HT-29 (cell line): ENCODE measurements at places on chromosomes 7 and 10.
A peak's percentile ranks its signal among the peaks of the same experiment; 100 is the strongest.

DNA sequence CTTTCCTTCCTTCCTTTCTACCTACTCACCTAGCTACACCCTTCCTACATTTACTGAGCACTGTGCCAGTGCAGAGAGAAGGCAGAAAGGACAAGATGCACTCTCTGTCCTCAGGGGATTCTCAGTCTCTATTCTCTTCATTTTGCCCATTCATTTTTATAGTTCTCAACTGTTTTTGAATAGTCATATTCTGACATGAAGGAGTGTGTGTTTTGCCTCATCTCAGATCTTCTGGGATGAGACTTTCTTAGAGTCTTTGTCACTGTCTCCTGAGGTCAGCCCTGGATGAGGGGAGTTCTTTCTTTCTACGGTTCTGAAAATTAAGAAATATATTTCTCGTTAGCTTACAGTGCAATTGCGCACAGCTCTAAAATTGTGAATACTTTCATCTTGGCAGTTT lies 21.3 kb downstream of the CLCN1 start:
- no peak for DNase-seq

GRCh38 chr7:50208378-50208982 lies 96.0 kb upstream of the IKZF1 start:
- no peak for DNase-seq

GRCh38 chr7:122902751-122903495 lies 16.7 kb upstream of the CADPS2 start:
- DNase-seq = peak; percentile 30

- no peak for DNase-seq
These were observed 132.1 kb downstream of the CELF2 start for GRCh38 chr10:11149807-11150141.

DNA sequence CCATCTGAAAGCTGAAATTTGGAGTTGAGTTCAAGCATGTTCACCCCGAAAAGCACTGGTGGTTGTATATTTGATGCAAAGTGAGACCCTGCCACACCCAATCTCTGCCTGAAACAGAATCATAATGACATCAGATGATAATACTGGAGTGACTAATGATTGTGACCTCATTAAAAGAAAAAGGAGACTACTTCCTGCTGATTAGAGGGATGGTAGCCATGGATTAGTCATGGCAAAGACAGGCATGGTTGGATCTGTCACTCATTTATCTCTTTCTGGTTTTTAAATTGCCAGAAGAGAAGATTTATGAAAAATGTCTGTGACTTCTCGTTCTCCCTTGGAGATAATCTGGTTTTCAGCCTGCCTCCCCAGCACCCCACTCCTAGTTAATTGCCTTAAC lies 101.2 kb downstream of the BAMBI start:
- DNase-seq = no peak

DNA sequence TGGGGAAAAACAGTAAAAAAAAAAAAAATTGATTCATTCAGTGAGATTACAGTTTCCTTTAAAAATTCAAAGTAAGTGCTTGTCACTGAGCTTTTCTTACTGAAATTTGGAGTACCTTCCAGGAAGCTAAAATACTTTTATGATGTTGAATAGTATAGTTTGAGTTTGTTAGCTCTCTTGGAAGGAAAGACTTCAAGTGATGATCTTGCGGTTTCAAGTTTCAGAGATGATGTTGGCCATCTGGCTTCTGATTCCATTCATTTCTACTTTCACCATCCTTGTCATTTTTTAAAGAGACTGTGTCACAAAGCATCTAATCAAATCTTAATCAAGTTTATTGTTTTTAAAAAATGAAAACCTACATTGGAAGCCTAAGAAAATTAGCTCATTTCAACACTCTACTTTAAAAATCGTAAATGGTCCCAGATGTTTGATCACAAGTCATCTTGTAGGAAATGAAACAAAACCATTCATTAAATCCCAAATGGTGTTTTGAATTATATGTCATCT lies 4.9 kb upstream of the HERPUD2 start:
- DNase-seq = no peak

DNA sequence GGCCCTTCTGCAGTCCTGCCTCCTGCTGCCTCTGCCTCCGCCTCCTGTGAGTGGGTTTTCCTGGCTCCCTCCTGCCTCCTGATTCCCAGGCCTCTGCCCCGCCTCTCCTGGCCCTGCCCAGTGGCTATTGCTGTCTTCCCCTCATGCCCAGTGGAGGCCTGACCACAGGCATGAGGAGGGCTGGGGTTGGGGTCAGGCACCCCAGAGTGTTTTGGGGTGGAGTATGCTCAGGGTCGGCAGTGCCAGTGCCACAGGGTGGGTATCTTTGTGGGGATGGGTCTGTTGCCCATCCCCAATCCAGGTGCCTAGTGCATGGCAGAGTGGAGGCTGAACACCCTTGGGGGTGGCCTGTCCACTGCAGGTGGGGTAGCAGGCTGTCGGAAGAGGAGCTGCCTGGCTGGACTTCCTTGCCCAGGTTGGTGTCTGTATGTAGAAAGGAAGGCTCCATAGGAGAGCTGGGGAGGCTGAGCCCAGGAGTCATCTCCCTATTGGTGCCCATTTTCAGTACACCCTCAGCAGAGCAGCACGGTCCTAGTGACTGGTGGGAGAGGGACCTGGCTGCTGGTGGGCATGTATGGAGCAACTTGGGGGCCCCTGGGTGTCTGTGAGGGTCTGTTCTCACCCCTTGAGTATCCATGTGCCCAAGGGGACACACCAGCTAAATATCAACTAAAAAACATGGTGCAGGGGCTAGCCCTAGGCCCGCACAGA lies 62.2 kb downstream of the ARHGAP22 start:
- no peak for DNase-seq

GRCh38 chr10:1177936-1178335 lies 121.8 kb downstream of the WDR37 start:
- no peak for DNase-seq

- no peak for DNase-seq
These were observed 22.7 kb downstream of the YKT6 start for GRCh38 chr7:44223362-44224079.

DNA sequence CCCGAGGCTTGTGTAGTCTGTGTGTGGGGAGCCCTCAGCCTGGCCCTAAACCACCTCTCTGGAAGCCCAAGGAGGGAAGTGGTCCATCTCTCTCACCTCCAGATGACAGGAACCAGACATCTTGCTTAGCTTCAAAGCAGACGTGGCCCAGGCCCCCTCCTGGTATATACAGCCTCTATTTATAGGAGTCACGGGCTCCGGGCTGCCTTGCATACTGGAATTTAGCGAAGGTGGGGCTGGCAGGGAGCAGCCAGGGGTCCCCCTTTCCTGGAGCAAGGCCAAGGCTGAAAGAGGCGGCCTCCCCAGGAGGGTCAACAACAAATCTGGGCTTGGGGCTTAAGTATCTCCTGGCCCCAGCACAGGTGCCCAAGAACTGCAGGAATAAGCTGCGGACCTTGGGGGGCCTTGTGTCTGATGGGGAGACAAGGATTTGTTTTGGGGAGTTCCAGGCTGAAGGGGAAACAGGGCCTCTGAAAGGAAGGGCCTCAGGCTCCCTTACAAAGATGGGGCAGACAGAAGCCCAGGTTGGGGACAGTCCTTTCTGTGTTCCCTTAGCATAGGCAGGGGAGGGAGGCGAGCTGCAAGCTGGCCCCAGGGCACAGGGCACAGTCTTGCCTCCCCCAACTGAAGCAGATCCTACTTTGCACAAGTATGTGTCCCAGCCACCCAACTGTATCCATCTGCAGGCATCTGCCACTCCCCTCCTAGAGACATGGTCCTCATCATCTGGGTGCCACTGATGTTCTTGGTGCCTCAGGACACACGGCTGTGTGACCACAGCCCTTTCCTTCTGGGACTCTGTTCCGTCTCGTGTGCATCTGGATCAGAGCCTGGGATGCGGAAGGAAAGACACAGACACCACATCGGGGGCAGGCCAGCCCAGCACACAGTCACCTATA lies 11.9 kb downstream of the ZCCHC24 start:
- no peak for DNase-seq

- DNase-seq = no peak
These were observed 1.7 kb upstream of the MYO1G start for GRCh38 chr7:44980393-44981034.

GRCh38 chr7:84337429-84337828 lies 142.8 kb upstream of the SEMA3A start:
- DNase-seq = no peak

- peak; percentile 63 for DNase-seq
These were observed 134.8 kb upstream of the KIF5B start for GRCh38 chr10:32190890-32191491.

- no peak for DNase-seq
These were observed 493.0 kb downstream of the KCNMA1 start for GRCh38 chr10:77144656-77145055.

DNA sequence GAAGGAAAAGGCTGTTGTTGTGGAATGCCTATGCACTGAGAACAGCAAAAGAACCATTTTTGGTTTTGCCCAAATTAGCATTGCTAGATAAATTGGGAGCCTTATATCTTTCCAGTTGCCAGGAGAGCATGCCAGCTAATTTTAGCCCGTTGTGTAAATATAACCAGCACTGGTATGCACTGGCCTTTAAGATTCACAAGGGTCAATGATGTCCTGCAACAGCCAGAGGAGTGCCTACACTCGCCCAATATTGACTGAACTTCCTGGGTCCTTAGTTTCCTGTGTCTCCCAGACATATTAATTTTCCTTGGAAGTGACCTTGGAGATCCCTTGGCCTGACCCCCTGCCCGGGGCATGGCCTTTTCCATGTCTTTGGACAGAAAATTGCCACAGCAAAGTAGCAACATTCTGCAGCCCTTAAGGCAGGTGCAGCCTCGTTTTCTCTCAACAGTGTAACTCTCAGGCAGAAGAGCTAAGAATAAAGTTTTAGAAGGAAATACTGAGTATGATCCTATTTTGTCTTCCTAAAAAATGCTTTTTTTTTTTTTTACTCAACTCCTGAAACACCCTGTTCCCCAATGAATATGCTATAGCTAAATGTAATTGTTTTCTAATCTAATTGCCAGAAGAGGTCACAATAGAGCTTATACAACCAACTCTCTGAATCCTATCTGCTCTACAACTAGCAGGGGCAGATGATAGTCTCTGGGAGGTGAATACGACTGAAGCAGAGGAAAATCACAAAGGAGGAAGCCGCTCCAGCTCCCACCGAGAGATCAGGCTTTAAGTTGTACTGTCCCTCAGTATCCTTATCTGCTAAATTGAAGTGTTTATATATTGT lies 131.9 kb upstream of the PCGF5 start:
- no peak for DNase-seq

DNA sequence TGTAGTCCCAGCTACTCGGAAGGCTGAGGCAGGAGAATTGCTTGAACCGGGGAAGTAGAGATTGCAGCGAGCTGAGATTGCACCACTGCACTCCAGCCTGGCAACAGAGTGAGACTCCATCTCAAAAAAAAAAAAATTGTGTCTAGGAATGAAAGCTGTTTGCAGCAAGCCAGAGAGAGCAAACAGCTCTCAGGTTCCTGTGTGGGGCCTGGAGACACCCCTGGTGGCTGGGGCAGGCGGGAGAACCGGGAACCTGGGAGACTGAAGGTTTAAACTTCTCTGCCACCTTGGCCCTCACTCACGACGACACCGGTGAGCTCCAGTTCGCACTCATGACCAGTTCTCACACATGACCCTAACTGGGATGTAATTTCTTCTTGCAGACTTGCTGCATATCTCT lies 13.2 kb upstream of the UNCX start:
- DNase-seq = no peak

GRCh38 chr7:109660401-109660800 lies 1090.7 kb downstream of the DNAJB9 start:
- no peak for DNase-seq

DNA sequence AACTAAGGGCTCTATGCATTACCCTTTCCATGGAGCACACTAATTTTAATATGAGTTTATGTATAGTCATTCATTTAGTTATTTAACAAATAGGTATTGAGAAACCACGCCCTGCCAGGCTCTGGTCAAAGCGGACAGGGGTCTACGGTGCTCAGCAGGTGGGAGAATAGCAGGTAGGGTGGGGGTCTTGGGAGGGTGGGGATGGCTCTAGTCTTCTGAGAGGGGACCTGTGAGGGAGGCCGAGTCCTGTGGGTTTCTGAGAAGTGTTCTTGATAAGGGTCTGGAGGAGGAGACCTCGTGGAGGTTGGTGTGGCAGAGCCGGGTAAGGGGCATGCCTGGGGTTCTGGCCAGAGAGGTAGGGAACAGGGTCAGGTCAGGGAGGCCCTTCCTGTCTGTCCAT lies 1.1 kb downstream of the WDFY4 start:
- no peak for DNase-seq

DNA sequence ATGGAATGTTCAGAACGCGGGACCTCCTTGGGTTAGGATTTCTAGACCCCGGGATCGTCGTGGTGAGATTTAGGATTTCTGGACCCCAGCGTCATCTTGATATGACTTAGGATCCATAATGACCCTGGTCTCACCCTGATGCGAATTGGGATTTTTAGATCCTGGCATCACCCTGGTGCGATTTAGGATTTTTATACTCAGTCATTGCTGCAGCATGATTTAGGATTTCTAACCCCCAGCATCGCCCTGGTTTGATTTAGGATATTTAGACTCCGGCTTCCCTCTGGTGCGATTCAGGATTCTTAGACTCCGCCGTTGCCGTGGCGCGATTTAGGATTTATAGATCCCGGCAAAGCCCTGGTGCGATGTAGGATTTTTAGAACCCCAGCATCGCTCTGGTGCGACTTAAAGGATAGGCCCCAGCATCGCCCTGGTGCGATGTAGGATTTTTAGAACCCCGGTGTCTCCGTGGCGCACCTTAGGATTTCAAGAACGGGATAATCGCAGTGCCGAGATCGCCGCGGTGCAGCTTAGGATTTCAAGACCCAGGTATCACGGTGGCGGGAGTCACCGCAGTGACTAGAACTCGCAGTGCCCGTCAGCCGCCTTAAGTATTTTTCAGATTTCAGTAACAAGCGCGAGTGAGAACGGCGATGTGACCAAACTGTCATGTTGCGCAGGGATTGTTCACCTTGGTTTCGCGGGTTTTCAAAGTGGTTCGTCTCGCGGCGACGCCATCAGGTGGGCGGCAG lies 814 bp downstream of the MEST start:
- no peak for DNase-seq

GRCh38 chr7:19749658-19750057 lies 23.8 kb downstream of the TMEM196 start:
- peak; percentile 40 for DNase-seq

- no peak for DNase-seq
These were observed 34.7 kb upstream of the C10orf71 start for GRCh38 chr10:49264177-49264677.

GRCh38 chr7:122442929-122443328 lies 138.4 kb upstream of the FEZF1 start:
- DNase-seq = no peak

GRCh38 chr7:39824456-39825200 lies 125.4 kb upstream of the CDK13 start:
- no peak for DNase-seq
